ENCODE measurements at places on chromosomes 12 and 14.
A peak's percentile ranks its signal among the peaks of the same experiment; 100 is the strongest.

DNA sequence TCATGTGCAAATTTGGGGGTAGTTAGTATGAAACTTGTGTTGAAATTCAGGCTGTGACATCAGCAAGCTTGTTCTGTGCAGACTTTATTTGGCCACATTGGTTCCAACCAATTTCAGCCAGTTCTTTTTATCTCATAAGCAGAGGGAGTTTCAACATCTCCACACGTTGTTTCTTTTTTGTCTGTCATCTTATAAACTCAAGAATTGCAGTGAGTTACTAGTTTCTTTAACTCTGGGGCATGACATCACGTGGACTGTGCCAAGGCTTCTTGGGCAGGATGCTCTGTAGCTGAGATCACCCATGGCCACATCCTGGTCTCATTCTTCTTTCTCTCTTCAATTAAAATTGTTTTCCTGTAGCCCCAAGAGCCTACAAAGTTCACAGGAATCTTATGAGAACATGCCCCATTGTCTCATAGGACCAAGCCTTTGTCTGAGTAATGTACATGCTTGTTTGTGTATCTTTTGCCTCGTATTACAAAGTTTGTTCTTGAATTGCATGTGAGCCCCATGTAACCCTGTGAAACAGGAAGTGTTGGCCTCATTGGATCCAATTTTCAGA is 982.0 kb upstream of the TMEM132C start:
- DNase-seq = no peak

DNA sequence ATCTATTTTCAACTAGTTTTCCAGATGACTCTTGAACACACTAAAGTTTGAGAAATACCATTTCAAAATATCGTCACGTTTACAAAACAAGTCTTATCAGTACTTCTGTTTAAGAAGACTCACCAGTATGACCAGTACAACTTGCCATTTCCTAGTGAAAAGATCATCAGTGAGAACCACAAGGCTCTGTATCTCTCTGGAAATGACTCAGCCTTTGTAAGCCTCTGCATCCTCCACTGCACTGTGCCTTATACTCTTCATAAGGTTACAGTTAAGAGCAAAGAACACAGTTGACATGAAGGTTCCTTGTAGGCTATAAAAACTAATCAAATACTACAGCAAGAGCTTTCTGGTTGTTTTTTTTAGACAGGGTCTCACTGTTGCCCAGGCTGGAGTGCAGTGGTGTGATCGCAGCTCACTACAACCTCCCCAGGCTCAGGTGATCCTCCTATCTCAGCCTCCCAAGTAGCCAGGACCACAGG is 5.7 kb upstream of the VTI1B start:
- no peak for DNase-seq

- no peak for DNase-seq
These were observed 18.3 kb downstream of the SLC25A47 start for GRCh38 chr14:100341301-100342031.

DNA sequence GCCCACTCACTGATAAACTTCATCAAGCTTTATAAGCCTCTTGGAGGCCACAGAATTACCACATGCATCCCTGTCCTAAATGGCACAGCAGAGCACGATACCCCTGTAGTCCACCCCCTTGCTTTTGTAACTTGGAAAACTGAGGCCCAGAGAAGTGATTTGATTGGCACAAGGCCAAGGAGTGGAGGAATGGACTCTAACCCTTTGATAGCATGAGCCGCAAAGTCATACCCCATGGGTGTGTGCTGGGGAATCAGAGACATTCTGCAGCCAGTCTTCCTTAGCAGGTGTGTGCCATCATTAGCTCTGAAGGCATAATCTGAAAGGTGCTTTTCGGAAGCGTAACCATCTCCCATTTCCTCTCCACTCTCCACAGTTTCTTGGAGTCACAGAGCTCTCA is 28.5 kb upstream of the PWP1 start:
- DNase-seq = no peak

DNA sequence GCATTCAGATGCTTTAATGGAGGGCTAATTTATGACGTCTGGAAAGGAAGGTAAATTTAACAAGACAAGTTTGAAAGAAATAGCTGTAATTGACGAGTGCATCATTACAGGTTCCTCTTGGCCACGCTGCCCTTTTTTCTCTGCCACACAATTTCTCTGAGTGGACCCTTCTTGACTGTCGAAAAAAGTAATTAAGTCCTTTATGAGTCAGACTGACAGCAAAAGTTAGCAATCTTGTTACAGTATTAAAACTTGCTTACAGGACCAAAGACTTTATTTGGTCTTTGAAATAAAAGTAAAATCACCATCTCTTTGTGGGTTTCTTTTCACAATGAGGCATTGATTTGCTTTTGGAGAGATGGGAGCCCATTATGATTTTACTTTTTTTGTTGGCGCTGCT is 42.6 kb downstream of the SAMD4A start:
- no peak for DNase-seq

DNA sequence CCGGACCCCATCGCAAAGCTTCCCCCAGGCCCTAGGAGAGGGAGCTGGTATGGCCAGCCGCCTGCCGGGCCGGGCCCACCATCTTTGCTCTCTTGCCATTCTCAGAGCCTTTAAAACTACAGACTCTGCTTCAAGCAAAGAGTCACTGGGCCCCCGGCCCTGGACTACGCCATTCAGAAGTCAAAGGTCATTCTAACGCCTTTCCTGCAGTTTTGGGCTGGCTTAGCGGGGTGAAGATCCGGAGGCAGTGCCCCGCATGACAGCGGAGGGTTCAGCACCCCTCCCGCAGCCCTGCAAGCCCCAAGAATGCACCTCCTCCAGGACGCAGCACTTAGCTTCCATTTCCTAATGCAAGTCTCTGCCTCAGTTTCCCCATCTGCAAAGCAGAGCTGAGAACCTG is 38.3 kb upstream of the MEG3 start:
- DNase-seq = no peak

GRCh38 chr12:31325524-31325875 is 450 bp downstream of the SINHCAF start:
- no peak for DNase-seq

GRCh38 chr12:19614601-19615383 is 175.5 kb downstream of the AEBP2 start:
- no peak for DNase-seq

DNA sequence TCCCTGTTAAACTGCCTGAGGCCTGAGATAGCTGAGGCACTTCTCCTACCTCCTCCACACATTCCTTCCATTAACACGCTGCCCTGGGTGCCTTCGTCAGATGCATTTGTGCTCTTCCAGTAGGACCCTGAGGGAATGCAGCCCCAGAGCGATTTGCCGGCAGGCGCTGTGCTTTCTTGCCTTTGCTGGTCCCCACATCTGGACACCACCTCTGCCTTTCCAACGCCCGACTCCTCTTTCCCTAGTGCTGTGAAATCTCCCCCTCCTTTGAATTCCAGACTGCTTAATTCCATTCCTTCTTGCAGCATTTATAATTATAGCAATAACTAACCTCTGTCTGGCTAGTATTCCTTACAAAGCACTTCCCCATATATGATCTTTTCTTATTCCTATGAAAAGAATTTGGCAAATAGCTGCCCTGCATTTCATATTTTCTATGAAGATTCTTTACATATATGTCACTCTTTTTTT is 88.4 kb downstream of the C12orf75 start:
- peak; percentile 57 for DNase-seq

GRCh38 chr14:54695196-54695595 is 128.3 kb downstream of the SAMD4A start:
- no peak for DNase-seq
